ENCODE measurements at places on chromosomes 7 and 10. TPM values are rescaled to one million over a fixed set of nuclear protein-coding genes. Genes with fewer than 3 reads are reported as not detected.

GRCh38 chr10:92914478-92915325, 66.4 kb downstream of the EXOC6 start:
- H3K36me3 ChIP-seq = peaks cover 6% of the 10 kb centered on the region
- no peaks in the 10 kb centered on the region for H3K4me1 ChIP-seq
- no peaks in the 10 kb centered on the region for H3K27me3 ChIP-seq
- DNase-seq = peak; percentile 49

- H3K4me3 ChIP-seq = no peak overlapping the region
- no peak overlapping the region for H3K27ac ChIP-seq
- no peaks in the 10 kb centered on the region for H3K36me3 ChIP-seq
- H3K27me3 ChIP-seq = no peaks in the 10 kb centered on the region
- DNase-seq = no peak
Observed at GRCh38 chr7:1397491-1398327, 61.6 kb downstream of the MICALL2 start.

- peaks cover 46% of the 10 kb centered on the region for H3K27me3 ChIP-seq
- H3K27ac ChIP-seq = no peak overlapping the region
- no peaks in the 10 kb centered on the region for H3K36me3 ChIP-seq
- H3K4me1 ChIP-seq = no peaks in the 10 kb centered on the region
Observed at GRCh38 chr7:8430643-8431042, 2.8 kb upstream of the NXPH1 start.

DNA sequence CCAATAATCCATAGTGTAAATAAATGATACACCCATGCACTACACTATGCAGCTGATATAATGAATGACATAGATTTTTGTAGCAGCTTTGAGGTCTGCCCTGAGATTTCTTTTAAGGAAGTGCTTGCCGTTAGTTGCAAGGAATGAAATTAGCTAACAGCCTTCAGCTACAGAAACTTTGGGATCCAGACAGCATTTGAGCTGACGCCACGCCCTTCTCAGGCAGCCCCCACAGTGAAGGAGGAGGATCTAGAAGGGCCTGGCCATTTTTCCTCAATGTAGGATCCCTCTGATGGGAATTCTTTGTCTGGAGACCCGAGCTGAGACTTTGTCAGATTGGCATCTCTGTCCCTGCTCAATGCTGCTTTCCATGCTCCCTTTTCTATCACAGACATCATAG, 6.1 kb upstream of the PDK4 start:
- no peak overlapping the region for H3K27ac ChIP-seq
- no peak for DNase-seq
- no peak overlapping the region for H3K4me3 ChIP-seq
- H3K4me1 ChIP-seq = peaks cover 7% of the 10 kb centered on the region

- no peaks in the 10 kb centered on the region for H3K4me1 ChIP-seq
- no peak for DNase-seq
- no peaks in the 10 kb centered on the region for H3K36me3 ChIP-seq
- H3K27ac ChIP-seq = no peak overlapping the region
Observed at GRCh38 chr10:29104661-29105399, 184.0 kb upstream of the LYZL1 start.

The ADCYAP1R1 gene
- total RNA-seq = not detected

The EPHA1 gene
- total RNA-seq = 0.12 TPM

Data from B cell (primary cell).